ENCODE measurements at places on chromosomes 3 and 15.
A peak's percentile ranks its signal among the peaks of the same experiment; 100 is the strongest.

DNA sequence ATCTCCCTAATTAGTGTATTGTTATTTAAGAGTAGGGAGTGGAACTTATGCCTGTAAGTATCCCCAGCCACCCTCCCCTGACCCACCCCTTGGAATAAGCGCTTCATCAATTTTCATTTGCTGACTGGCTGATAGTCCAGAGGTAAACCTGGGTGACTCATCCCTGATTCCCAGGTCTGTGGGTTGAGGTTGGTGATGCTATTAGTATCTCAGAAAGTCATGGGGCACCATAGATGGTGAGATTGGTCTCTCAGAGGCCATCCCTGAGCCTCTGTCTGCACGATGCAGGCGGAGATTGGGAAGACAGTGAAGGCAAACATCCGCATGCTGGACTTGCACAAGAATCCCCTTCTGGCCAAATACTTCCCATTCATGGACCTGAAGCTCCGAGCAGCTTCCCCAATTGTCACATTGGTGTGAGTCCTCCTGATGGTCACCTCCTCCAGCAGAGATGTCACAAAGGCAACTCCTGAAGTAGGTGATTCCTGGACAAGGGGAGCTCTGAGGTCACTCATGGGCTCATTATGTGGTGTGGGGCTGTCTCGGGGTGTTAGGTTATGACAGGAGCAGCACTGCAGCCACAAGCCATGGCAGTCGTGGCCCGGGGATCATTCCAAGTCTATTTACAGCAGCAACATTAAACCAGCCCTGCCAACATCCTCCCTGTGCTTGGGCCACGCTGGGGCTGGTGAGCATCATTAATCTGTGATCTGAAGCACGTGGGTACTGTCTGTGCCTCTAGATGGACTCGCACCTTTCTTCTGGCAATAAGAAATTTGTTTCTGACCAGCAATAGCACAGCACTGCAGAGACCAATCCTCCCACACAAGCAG is 6.8 kb upstream of the TXNRD3 start:
- no peak for DNase-seq

DNA sequence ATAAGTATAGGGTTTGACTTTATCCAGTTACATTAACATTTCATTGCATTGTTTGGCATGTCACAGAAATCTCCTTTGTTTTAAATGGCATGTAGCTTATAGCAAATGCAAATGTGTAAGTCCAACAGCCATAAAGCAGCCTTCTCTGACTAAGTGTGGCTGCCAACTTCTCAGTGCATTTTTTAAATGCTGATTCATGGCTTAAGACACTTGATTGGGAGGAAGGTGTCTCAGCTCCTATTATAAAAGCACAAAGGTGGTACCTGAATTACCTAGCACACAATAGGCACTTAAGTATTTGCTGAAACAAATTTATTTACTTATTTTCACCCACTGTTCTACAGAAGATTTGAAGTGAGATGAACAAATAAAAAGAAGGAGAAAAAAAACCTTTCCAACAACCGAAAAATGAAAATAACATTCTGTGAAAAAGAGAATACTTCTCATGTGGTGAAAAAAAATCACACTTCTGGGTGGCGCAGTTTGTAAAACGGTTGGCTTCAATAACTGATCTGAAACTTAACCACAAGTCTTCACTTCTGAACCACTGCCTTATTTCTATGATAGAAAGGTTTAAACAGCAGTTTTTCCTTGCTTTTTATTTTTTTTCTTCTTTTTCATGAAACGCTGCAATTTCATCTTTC is 105.5 kb upstream of the ICE2 start:
- DNase-seq = no peak

- DNase-seq = no peak
Measured at GRCh38 chr3:26838026-26838425, 215.5 kb downstream of the LRRC3B start.

DNA sequence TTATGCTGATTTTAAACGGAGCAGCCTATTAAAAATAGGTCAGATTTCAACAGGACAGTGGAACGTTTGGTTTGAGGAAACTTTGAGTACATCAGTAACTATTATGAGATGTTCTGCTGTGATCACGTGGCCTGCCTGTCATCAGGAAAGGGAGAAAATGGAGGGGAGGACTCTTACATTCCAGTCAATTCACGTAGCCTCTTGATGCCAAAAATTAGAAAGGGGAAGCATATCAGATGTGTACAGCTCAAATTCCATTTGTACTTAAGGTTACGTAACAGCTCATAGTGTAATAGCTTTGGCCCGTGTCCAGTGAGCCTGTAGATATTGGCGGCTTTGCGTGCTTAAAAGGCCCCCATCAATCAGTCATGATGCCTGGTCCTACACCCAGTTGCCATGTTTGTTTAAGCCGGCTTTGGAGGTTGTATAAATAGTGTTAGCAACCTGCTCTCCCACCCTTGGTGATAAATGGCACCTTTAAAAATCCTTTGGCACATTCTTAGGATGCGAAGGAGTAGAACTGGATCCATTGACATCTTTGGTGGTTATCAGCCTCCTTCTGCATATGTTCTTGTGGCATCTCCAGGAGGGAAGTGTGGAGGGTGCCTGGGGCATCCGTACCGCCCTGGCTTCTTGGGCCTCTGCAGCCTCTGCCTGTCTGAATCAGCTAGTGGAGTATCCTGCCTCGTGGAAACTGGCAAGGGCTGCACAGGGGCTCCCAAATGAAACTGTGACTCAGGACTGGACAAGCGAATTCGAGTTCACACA is 163.9 kb downstream of the THSD4 start:
- no peak for DNase-seq

DNA sequence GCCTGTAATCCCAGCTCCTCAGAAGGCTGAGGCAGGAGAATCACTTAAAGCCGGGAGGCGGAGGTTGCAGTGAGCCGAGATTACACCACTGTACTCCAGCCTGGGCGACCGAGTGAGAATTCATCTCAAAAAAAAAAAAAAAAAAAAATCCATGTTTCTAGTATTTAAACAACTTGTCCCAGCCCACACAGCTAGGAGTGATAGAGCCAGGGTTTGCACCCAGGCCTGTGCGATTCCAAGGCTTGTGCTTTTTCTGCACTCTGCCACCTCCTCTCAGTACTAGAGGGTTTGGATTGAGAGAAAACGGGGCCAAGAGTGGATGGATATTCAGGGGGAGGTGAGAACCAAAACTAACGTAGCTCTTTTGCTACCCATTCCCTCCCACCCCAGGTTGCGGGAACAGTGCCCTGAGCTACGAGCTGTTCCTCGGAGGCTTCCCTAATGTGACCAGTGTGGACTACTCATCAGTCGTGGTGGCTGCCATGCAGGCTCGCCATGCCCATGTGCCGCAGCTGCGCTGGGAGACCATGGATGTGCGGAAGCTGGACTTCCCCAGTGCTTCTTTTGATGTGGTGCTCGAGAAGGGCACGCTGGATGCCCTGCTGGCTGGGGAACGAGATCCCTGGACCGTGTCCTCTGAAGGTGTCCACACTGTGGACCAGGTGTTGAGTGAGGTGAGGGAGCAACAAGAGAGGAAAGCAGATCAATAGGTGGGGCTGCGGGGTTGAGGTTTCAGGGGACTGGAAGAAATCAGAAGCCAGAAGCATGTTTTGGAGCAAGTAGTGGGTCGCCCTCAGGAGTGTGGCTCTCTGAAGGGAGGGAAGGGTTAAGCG is 4.1 kb downstream of the CAMK2N2 start:
- DNase-seq = no peak

DNA sequence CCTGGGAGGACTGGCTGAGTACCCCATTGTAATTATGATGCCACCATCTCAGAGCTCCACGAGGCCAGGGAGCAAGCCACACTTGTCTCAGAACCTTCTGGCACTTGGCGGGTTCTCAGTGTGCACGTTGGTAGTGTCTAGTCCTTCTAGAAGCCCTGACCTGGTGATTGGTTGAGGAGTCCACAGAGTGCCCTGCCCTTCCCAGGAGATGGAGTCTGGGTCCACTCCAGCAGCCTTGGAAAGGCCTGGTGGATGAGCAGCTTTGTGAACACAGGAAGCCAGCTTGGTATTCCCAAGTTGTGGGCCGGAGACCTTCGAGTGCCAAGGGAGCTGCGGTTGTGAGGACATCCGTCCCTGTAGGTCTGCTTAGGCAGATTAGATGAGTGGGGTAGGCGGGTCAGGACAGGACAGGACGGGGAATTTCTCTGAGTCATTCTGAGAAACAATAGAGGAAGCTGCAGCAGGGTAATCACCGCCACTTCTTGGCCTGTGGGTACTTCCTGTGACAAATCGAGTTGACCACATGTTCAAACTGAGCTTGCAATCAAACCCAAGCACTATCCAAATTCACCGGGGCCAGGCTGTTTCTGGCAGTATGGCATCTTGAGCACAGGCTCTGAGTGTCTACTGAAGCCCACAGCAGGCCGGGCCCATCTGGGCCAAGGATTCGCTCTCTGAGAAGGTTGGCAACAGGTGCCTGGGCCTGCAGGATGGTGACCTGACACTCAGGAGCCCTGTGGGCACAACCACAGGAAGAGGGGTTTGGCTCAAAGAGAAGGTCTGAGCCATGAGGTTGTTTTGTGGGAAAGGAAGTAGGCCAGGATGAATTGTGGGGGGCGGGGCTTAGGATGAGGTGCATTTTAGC is 71.5 kb upstream of the PLXNA1 start:
- peak; percentile 98 for DNase-seq

DNA sequence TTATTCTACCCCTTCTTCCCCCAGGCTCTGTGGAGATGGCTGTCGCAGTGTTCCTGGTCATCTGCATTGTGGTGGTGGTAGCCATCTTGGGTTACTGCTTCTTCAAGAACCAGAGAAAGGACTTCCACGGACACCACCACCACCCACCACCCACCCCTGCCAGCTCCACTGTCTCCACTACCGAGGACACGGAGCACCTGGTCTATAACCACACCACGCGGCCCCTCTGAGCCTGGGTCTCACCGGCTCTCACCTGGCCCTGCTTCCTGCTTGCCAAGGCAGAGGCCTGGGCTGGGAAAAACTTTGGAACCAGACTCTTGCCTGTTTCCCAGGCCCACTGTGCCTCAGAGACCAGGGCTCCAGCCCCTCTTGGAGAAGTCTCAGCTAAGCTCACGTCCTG is 12.9 kb downstream of the SPINT1 start:
- no peak for DNase-seq

- DNase-seq = no peak
Measured at GRCh38 chr3:15933439-15934139, 135.8 kb upstream of the ANKRD28 start.

GRCh38 chr3:136473716-136474326 is 223.7 kb downstream of the PCCB start:
- no peak for DNase-seq

GRCh38 chr15:73069109-73069508 is 16.8 kb downstream of the NEO1 start:
- no peak for DNase-seq

- DNase-seq = no peak
Measured at GRCh38 chr3:98982351-98982750, 80.9 kb upstream of the DCBLD2 start.

DNA sequence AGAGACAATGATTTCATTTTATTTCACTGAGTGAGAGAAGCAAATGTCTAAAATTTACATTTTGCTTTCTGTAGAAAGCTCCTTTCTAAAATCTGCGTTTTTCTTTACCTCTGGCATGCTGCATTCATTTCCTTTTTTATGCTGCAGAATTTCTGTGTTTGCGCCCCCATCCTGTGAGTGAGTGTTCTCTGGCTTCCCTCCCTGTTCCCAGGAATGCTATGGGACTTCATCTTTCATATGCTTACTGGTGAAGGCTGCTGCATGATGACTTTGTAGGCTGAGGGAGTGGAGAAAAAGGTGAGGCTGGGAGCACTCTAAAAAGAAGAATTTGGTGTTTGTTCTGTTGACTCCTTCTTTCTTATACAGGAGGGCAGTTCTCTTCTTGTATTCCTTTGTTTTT is 7.7 kb upstream of the TMC3 start:
- no peak for DNase-seq

DNA sequence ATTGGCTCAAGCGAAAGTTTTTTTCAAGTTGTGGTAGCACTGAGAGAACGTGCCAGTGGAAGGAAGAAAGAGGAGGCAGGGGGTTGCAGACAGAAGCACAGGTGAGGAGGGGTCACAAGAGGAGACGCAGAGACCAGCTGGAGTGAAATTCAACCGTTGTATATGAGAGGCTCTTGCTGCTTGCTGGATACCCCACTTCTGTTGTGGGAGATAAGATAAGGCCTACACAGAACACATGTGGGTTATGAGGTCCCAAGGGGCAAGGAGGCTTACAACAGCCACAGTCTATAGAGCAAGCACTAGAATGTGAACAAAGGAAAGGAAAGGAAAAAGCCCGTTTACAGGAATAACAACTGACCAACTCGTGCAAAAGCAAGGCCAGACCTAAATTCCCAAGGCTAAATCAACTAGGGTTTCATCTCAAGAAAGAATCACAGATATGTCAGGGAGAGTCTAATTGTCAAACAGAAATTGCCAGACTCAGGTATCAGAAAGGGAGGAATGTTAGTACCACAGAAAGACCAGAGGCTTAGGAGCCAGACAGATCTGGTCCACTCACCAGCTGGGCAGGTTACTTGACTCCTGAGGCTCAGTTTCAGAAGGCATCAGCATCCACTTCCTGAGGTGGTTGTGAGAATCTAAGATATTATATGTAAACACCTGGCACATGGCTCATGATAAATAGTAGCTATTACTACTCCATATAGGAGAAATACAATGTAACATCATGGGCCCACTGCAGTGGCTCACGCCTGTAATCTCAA is 60.9 kb downstream of the MSL2 start:
- DNase-seq = no peak

DNA sequence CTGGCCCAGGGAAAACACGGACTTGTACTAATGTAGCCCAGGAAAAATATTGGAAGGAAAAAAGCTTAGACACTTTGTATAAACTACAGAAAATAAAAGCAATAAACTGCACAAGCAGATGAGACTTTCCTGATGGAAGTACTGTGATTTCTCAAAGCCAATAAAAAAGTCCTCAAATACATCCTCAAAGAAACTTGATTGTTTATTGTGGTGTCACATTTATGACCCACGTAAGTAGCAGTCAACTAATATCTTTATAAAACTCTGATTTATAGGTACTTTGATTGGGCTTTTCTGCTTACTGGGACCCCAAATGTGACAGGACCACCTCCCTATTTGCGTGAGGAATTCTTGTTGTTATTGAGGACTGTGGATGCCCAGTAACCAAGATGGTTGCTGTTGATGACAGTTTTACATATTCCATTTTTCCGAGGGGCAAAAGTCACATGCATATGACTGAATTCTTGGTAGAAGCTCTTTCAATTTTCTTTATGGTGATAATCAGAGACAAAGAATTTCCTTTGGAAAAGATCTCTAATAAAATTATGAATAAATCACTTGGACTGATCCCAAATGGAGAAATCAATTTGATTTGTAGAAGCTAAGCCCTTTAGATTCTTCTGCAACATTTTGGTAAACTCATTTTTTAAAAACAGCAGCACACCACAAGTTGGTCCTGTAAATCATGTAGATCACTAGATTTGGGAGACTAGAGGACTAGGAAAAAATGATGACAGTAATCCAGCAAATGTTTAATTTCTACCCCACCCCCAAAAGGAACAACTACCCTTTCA is 159.0 kb upstream of the TSC22D2 start:
- no peak for DNase-seq
